ENCODE measurements at places on chromosomes 6 and 20.

DNA sequence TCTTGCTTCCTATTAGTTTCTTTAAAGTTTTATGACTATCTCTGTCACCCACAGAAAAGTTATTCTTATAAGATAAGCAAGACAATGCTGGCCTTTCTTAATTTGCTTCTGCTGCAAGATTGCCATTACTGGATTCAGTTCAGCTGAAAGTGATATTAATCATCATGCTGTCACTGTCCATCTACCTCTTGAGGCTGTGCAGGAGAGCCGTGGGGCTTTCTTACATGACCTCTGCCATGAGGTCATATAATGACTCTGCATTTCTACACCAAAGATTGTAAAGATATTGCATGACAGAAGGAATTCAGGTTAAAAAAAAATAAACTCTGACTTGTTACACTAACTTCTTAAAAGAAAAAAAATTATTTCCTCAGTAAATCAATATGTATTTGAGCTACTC, 106.9 kb downstream of the TRDN start:
- DNase-seq, result no peak

- DNase-seq, result no peak
Observed at GRCh38 chr6:14172562-14172961, 55.0 kb downstream of the CD83 start.

GRCh38 chr6:167577891-167578361, 248.8 kb upstream of the AFDN start:
- DNase-seq, result no peak

GRCh38 chr20:3195590-3196237, 8.8 kb downstream of the DDRGK1 start:
- DNase-seq, result no peak

GRCh38 chr6:26286168-26286877, 78.7 kb upstream of the BTN3A2 start:
- DNase-seq, result no peak

DNA sequence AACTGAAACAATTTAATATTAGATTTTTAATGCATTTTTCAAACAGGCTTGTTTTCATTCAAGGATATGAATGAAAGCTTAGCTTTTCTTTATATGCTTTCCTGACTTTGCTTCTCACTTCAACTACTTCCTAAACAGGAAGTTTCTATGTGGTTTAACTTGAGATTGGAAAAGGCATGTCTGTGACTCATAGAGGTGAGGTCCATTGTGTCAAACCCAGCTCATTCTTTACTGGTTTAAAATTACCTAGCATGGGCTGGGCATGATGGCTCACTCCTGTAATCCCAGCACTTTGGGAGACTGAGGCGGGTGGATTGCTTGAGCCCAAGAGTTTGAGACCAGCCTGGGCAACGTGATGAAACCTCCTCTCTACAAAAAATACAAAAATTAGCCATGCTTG, 34.4 kb downstream of the EFHC1 start:
- DNase-seq, result no peak

GRCh38 chr6:134873500-134874388, 76.2 kb downstream of the ALDH8A1 start:
- DNase-seq, result no peak

- no peak for DNase-seq
Observed at GRCh38 chr20:47500554-47500953, 1.1 kb upstream of the NCOA3 start.

DNA sequence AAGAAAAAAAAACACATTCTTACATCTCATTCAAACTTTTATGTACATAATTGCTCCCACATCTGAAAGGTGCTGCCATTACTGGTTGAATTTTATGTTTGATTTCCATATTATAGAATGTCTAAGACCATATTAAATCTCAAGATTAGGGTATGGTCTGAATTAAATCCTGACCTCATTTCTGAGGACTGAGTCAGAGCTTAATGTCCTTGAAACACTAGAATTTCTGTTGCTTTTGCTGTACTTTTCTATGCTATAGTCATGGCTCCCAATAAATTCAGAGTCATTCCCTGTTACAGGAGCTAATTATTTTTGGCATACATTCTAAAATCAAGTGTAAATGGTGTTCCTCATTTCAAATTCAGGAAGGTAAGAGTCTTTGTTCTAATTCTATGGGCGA, 285.3 kb upstream of the MANEA start:
- no peak for DNase-seq
